ENCODE measurements at places on chromosomes 3 and 15.

- DNase-seq, result no peak
Measured at GRCh38 chr3:179729981-179730380, 77.1 kb downstream of the USP13 start.

- no peak for DNase-seq
Measured at GRCh38 chr3:53043738-53044137, 2.1 kb downstream of the SFMBT1 start.

DNA sequence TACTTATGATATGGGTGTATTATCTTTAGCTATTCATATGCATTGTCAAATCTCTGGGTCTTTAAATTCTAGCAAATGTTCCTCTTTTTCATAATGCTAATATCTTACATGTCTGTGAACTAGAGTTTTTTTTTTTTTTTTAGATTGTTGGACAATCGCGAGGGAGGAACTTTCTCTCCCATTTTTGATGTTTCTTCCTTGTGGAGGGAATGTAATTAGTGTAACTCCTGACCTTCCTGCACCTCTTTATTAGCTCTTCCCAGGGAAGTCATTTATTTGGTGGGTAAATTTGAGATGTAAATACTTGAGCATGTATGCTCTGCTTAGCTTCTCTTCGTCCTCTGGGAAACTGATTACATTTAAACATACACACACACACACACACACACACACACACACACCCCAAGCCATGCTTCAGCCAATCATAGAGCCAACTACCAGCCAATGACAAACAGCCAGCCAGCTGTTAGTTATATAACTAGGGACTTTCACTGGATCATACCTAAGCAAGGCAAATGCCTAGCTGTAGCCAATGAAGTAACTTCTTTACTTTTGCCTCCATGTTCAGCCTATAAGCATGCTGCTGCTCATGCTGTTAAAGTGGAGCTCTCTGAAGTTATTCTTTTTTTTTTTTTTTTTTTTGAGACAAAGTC, 8.3 kb upstream of the USP8 start:
- no peak for DNase-seq

DNA sequence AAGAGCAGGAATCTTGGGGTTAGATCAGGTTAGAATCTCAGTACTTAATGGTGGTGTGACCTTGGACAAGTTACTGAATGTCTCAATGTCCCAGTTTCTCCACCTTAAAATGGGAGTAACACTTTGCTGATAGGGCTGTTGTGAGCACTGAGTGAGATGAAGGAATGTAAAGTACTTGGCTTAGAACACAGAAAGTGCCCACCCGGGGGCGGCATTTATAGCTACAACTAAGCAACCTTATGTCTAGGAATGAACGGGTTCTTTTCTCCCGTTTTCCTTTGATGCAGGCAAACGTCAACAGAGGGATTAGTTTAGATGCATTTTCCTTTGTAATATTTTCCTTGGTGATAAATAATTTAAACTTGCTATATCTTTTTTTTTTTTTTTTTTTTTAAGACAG, 176.6 kb downstream of the USP13 start:
- no peak for DNase-seq

Data from activated CD8-positive, alpha-beta memory T cell treated with anti-CD3 and anti-CD28 coated beads for 24 hours (primary cell).